DMS79 treated with DMSO at 0.1 percent for 48 hours (cell line): ENCODE measurements at places on chromosomes 6 and 20.

DNA sequence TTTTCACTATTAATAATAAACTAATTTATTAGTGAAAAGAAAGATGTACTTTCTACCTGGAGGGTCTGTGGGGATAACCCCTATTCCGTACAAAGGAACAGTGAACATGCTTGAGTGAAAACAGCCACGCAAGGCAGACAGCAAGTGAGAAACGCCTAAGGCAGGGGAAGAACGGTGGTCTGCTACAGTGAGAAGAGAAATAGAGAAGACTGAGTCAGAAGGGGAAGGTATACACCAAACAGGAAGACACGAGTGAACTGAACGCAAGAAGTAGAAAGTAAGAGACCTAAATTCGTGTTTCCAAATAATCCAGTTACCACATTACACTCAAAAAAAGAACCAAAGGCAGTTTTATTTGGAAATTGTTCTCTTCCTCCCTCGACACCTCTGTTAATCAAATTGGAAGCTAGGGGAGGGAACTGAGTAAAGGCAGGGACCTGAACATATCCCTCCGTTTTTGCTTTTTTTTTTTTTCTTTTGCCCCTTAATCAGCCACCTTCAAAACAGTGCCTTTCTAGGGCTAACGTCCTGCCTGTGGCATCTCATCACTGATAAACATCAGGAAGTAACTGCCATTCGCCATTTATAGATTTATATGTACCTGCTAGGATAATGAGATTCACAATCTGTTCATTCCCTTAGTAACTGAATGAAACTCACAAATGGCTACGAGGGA, 48.9 kb downstream of the ATXN1 start:
- DNase-seq: no peak

GRCh38 chr6:150036081-150036480, 10.7 kb upstream of the RAET1L start:
- no peak for DNase-seq

GRCh38 chr20:53265304-53265875, 293.2 kb downstream of the TSHZ2 start:
- DNase-seq: no peak

- no peak for DNase-seq
Measured at GRCh38 chr20:24446811-24447210, 22.6 kb upstream of the SYNDIG1 start.

DNA sequence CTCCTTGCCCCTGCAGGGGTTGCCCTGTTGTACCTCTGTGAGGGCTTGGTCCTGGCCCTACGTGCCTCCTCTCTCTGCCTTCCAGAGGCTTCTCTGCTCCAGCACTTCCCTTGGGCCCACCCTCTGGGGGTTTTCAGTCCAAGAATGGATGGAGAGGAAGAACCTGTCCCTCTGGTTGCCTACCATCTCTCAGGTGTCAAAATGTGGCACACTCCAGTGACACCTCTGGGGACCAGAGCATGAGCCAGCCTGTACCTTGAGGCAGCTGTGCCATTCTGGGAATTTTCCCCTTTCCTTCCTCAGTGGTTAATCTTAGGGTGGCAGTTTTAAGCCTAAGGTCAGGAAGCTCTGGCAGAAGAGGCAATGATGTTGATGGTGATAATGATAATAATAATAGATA, 115.2 kb upstream of the ARMC2 start:
- DNase-seq: no peak

DNA sequence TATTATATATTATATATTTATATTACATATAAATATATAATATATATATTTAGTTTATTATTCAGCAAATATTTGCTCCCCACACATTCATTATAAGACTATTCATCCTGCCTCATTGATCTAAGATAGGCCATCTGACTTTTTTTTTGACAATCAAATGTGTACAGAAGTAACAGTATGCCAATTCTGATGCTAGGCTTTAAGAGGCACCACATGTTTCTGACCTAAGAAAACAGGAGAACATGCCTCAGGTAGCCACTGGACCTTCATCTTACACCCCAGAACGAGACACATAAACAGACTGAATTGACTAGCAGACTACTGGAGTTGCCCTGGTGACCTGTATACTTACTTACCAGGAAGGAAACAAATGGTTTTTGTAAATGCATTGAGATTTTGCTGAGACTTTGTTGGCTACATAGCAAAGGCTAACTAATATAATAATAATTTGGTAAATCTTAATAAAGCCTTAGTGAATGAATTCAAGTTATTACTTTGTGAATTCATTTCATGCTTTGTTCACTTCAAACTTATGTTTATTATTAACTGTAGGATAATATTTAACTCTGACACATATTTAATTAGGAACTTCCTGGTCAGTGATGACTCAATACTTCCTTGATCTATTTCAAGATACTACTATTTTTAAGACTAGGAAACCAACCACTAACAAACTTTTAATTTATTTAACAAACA, 13.4 kb upstream of the MYO6 start:
- DNase-seq: no peak

GRCh38 chr6:152671171-152671570, 26.5 kb upstream of the MYCT1 start:
- no peak for DNase-seq

- DNase-seq: no peak
Measured at GRCh38 chr20:56409956-56410355, 2.1 kb upstream of the CASS4 start.
